ENCODE measurements at places on chromosomes 3 and 15. TPM values are rescaled to one million over a fixed set of nuclear protein-coding genes. Genes with fewer than 3 reads are reported as not detected.

DNA sequence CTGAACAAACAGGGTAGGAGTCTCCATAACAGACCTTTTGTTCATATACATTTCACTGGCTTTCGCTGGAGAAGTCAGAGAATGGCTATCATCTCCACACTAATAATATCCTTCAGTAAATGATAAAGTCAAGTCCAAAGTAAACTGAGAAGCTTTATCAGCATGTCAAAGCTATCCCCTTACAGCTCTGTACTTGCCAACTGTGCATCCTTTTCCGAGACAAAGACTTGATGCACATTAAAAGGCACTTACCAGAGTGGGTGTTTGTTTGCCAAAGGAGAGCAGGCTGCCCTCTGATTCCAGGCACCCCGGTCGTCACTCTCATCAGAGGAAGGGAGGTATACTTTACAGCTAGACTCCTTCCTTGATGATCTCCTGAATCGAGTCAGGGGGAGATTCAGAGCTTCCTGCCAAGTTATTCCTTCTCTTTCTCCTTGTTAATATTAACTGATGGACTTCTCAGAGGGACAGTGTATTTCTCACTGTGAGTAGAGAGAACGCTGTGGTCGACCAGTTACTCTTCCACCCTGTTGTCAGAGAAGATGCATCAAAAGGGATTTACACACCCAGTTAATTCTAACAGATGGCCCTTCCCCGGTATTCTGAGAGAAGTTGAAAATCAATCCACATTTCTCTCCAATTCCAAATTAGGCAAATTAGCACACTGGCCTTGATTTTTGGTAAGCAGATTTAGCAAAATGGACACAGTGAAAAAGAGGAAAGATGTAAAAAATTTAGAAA lies 504.7 kb upstream of the NR2F2 start:
- no peak overlapping the region for H3K27ac ChIP-seq
- no peak overlapping the region for H3K4me3 ChIP-seq
- H3K4me1 ChIP-seq, result no peaks in the 10 kb centered on the region
- no peaks in the 10 kb centered on the region for H3K36me3 ChIP-seq

DNA sequence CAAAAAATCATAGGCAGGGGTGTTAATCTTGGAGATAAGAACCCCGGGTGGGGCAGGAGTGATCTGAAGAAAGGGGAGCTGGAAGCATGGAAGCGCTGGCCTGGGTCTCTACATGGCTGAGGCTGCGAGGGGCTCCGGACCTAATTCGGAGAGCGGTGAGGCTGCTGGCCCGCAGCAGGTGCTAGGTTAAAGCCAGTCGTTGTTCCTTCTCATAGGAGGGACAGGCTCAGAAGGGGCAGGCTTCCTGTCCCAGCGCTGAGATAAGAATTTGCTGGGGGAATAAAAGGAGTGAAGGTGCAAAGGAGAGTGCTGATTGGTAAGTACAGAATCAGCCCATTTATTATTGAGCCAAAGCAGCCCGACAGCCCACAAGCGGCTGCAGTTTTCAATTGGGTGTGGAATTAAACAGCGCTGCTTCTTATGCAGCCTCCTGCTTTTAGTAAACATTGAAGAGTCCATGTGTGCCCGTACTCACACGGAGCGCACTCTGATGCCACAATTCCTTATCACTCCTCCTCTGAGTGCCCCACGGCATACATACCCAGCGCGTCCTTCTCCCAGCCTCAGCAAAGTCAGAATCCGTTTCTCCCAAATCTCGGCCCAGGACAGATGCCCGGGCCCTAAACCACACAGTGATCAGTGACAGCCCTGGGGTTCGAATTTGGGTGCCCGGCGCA lies 17.1 kb downstream of the CHST13 start:
- H3K27me3 ChIP-seq, result peaks cover 16% of the 10 kb centered on the region
- H3K4me1 ChIP-seq, result peaks cover 36% of the 10 kb centered on the region
- H3K27ac ChIP-seq, result peak overlapping the region; percentile 70
- DNase-seq, result peak; percentile 77

DNA sequence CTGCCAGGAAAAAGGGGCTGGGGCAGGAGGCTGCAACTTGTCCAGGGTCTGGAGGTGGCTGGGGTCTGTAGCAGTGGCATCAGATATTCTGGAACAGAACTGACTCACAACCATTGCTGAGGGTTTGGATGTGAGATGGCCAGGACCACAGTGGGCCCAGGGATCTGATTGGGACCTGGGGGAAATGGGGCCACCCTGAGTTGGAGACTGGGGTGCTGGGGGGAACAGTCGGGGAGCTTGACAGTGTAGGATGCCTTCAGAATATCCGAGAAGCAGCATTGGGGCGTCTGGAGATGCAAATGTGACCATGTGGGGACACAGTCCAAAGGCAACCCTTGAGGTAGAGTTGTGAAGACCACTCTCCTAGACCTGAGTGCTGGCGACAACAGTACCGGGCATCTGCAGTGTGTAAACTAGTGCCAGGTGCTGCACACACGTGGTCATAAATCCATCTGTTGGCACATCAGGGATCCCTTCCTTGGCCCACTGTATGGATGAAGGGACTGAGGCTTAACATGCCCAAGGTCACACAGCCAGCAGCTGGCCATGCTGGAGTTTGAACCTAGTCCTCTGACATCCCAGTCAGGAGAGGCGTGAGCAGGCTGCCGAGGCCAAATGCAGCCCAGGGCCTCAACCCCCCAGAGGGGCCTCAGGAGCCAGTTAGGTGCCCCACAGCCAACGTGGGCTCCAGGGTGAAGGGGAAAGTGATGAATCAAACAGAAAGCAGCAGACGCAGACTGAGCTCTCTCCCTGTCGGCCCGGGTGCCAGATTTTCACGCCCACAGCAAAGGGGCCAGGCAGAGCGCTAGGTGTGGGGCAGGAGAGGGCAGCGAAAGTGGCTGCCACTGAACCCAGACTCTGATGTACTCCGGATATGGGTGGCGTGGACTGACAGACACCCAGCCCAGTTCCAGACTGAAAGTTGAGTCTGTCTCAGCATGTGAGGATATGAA lies 18.8 kb downstream of the HEMK1 start:
- H3K27ac ChIP-seq, result peak overlapping the region; percentile 20
- H3K4me3 ChIP-seq, result no peak overlapping the region
- peaks cover 48% of the 10 kb centered on the region for H3K4me1 ChIP-seq
- no peaks in the 10 kb centered on the region for H3K27me3 ChIP-seq
- peaks cover 11% of the 10 kb centered on the region for H3K36me3 ChIP-seq
- no peak for DNase-seq

DNA sequence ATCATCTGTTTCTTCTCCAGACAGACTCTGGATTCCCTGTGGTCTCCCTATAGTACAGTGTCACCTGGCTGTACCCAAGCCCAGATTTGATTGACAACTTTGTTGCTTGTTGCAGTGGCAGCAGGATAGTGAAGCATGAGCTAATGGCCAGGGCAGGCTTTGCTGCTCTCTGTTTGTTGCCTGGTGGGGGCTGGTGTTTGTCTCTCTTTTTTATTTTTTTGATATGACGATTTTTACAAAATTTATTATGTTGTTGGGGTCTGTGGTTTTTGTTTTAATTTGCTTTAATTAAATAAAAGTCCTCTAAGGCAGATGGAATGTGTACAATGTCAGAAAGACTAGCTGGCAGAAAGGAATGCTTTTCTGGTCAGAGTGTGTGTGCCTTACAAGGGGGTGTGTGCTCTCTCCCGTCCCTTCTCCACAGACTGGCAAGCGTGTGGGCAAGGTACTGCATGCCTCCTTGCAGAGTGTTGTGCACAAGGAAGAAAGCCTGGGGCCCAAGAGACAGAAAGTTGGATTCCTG lies 15.2 kb upstream of the CLEC3B start:
- no peaks in the 10 kb centered on the region for H3K27me3 ChIP-seq
- H3K4me1 ChIP-seq, result peaks cover 18% of the 10 kb centered on the region
- peaks cover 46% of the 10 kb centered on the region for H3K36me3 ChIP-seq
- no peak overlapping the region for H3K4me3 ChIP-seq
- H3K27ac ChIP-seq, result peak overlapping the region; percentile 77

GRCh38 chr15:27702581-27702980 lies 396.5 kb downstream of the OCA2 start:
- H3K27ac ChIP-seq, result no peak overlapping the region
- DNase-seq, result no peak
- no peaks in the 10 kb centered on the region for H3K27me3 ChIP-seq
- H3K4me1 ChIP-seq, result no peaks in the 10 kb centered on the region

- no peak overlapping the region for H3K4me3 ChIP-seq
- H3K36me3 ChIP-seq, result no peaks in the 10 kb centered on the region
- DNase-seq, result no peak
Measured at GRCh38 chr3:142787719-142788118, 63.9 kb downstream of the TRPC1 start.

GRCh38 chr15:98177966-98178592 lies 217.6 kb downstream of the ARRDC4 start:
- H3K27me3 ChIP-seq, result no peaks in the 10 kb centered on the region
- no peak overlapping the region for H3K27ac ChIP-seq
- H3K36me3 ChIP-seq, result no peaks in the 10 kb centered on the region

- no peaks in the 10 kb centered on the region for H3K36me3 ChIP-seq
- H3K27ac ChIP-seq, result no peak overlapping the region
- peaks cover 16% of the 10 kb centered on the region for H3K4me1 ChIP-seq
- no peak overlapping the region for H3K4me3 ChIP-seq
- DNase-seq, result no peak
- no peaks in the 10 kb centered on the region for H3K27me3 ChIP-seq
Measured at GRCh38 chr3:143354342-143354741, 234.8 kb downstream of the CHST2 start.

DNA sequence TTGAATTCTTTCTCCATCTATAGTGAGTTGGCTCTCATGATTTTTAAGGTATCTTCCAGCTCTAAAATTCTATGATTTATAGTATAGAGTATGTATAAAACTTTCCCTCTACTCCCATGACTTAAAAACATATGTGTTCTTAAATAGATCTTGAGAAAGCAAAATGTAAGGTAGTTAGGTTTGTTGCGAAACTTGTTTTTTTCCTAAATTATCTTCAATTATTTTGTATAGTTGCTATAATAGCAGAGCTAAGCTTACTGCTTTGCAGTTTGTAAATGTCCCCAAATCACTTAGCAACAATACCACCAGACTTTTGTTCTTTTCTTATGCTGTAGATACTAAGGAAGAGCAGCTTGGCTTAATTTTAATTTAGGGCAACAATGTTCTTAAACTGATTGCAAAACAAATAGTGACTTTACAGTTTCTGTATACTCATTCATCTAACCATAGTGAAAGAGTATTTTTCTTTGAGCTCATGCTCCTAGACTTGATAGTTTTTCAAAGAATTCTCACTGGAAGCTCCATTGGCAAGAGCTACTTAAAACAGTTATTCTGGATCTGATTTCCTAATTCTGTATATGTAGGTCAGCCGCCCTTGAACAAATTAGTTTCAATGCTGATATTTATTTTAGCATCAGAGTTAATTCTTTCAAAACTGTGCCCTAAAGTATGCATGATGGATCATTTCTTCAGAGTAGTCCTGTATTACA lies 61.2 kb downstream of the LYSMD4 start:
- DNase-seq, result no peak
- no peak overlapping the region for H3K27ac ChIP-seq
- peaks cover 56% of the 10 kb centered on the region for H3K36me3 ChIP-seq
- no peaks in the 10 kb centered on the region for H3K27me3 ChIP-seq
- no peak overlapping the region for H3K4me3 ChIP-seq
- H3K4me1 ChIP-seq, result no peaks in the 10 kb centered on the region

DNA sequence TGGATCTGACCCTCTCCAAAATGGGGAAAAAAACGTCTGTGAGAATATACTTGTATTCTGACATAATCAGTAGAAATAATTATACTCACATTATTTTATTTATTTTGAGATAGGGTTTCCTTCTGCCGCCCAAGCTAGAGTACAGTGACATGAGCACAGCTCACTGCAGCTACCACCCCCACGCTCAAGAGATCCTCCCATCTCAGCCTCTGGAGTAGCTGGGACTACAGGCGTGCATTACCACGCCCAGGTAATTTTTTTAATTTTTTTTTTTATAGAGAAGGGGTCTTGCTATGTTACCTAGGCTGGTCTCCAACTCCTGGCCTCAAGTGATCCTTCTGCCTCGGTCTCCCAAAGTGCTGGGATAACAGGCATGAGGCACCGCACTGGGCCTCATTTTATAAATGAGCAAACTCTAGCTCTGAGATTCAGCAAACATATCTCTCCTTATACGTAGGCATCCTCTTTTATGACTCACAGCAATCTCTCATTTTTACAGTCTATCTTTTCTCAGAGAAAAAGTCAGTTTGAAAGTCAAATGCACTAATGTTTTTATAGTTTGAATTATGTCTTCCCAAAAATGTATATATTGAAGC lies 989 bp upstream of the VGLL3 start:
- H3K27ac ChIP-seq, result no peak overlapping the region
- peaks cover 22% of the 10 kb centered on the region for H3K27me3 ChIP-seq

DNA sequence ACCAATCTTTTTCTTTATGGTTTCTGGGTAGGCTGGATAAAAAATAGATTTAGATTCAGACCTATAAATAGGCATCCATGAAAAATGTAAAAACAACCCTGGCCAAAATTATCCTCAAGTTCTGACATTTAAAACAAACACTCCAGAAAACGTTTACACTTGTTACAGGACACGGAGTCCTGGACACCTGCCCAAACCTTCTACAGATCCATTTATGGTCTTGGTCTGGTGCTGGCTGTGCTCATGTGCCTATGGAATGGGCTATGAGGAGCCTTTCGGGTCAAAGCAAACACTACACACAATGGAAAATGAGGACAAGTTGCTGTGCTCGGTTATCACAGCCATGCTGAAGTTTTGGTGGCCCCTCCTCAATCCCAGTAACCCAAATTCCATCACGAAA lies 108.1 kb downstream of the PDZRN3 start:
- no peak overlapping the region for H3K4me3 ChIP-seq
- DNase-seq, result no peak

DNA sequence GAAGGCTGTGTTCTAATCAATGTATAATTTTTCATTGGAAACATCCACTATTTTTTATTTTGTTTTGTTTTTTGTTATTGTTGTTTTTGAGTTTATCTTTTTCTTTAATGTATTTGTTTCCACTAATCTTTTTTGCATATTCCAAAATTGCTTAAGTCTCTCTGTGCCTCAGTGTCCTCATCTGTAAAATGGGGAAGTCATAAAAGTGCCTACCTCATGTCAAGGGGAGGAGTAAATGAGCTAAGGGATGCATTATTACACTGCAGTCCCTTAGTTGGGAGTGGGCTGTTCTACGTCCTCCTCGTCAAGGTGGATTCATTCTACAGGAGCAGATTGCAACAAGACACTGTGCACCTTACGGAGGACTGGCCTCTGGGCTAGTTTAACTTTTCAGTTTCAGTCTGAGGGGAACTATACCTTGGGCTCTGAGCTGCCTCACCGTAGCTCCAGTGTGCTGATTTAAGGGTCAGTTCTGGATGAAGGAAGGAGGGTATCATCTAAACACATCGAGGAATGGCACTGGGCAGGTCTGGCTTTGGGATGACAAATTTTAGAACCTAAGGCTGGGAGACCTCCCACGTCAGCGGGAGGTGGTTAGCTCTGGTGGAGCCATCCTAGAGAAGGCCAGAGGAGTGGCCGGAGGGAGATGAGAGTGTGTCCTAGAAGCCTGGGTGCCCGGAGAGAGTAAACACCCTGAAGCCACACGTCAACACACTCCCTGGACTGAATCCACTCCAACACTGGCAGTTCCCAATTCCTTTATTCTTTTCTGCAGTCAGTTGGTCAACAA lies 5.1 kb upstream of the SRP14 start:
- peaks cover 58% of the 10 kb centered on the region for H3K4me1 ChIP-seq
- DNase-seq, result peak; percentile 56
- peak overlapping the region; percentile 61 for H3K27ac ChIP-seq
- no peaks in the 10 kb centered on the region for H3K27me3 ChIP-seq

CCR2 gene
- 2.0 TPM for polyA plus RNA-seq

NME9 gene
- not detected for polyA plus RNA-seq

KNL1 gene
- polyA plus RNA-seq, result 0.52 TPM

TRIM42 gene
- not detected for polyA plus RNA-seq

XYLB gene
- polyA plus RNA-seq, result 0.33 TPM

CCR4 gene
- 0.76 TPM for polyA plus RNA-seq

DENND6A gene
- polyA plus RNA-seq, result 9.6 TPM
